ENCODE measurements at places on chromosomes 6 and 20.

DNA sequence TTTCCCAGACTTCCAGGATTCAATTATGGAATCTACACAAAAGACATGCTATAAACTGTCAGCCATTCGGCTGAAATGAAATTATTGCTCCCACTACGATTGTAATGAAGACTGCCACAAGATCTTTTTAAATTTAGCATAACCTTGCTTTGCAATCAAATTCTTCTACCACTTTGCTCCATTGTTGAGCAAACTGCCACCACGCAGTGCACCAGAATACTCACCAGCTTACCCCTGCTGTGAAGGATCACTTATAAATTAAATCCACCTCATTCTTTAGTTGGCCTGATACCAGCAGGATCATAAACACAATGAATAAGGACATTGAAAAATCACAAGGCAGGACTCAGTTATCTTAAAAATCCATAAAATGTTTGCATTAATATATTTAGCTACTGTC, 151.8 kb upstream of the PRND start:
- DNase-seq = no peak

DNA sequence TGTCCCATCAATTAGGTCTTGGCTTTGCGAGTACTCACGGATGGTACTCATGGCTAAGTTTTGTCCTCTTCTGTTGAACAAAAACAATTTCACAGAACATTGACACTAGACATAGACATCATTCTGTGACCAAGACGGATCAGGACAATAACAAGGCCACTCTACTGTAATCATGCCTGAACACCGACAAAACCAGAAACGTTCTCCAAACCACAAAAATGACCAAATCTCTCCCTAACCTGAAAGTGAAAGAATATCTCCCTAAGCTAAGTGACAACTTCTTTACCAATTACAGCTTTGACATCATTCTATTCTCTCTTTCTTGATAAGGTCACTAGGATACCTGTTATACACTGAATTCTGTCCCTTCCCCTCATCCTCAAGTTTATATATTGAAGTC, 40.0 kb upstream of the SLC2A12 start:
- no peak for DNase-seq

GRCh38 chr6:154353626-154354025, 3.0 kb downstream of the IPCEF1 start:
- no peak for DNase-seq

DNA sequence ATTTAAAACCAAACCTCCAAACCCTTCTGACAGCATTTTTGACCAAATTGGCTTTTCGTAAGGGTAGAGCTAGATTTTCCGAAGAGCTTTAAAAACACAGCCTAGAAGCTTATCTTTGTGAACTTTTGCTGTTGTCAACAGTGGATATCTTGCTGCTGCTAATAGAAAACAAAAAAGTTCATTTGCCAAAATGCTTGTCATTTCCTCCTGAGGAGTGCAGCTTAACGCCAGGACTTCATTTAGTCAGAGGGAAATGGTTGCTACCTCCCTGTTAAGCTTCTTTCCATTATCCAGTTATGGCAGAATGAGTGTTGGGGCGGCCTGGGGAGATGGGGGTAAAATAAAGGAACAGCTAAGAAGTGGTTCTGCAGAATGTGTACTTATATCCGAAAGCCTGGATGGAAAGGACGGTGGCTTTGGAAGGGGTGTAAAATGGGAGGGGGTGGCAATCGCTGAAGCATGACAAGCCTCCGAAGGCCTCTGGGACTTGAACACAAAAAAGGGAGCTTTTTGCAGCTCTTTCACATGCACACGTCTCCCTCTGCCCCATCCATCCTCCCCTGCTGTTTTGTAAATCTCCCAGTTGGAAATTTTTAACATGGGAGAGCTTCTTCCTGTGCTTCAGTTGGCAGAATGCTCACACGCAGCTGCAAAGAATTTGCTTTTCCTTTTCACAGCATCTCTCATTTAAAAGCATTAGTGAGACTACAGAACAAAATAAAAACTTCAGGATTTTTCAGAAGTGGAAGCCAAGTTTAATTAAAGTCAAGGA, 22.5 kb downstream of the JARID2 start:
- DNase-seq = no peak

GRCh38 chr6:148382861-148383260, 40.2 kb downstream of the SASH1 start:
- DNase-seq = no peak

- DNase-seq = no peak
These were observed 16.3 kb upstream of the PTPN1 start for GRCh38 chr20:50493881-50494253.

GRCh38 chr6:136812174-136812573, 10.2 kb upstream of the PEX7 start:
- DNase-seq = no peak

DNA sequence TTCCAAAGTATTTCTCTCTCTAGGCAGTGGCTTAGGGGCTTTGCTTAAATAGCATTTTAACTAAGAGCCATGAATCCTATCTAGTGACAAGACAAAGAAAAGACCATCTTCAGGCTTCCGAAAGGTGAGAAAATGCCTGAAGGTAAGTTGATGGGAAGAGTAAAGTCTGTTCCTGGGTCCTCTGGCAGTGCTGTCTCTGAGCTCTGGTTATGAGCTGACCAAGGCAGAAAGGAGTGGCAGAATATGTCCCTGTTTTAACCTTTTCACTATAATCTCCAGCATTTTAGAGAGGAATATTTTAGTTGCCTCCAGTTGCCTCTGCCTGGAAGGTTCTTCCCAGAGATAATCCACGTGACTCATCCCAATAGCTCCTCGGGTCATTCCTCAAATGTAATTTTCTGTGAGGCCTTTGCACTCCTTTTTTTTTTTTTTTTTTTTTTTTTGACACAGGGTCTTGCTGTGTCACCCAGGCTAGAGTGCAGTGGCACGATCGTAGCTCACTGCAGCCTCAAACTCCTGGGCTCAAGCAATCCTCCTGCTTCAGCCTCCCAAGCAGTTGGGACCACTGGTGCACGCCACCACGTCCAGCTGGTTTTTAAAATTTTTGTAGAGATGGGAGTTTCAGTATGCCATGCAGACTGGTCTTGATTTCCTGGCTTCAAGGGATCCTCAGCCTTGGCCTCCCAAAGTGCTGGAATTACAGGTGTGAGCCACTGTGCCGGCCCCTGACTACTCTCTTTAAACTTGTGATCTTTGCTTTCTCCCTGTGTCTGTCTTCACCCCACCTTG, 3.7 kb upstream of the ARMH2 start:
- DNase-seq = no peak

- DNase-seq = no peak
These were observed 71.0 kb downstream of the SSR1 start for GRCh38 chr6:7241709-7242645.

DNA sequence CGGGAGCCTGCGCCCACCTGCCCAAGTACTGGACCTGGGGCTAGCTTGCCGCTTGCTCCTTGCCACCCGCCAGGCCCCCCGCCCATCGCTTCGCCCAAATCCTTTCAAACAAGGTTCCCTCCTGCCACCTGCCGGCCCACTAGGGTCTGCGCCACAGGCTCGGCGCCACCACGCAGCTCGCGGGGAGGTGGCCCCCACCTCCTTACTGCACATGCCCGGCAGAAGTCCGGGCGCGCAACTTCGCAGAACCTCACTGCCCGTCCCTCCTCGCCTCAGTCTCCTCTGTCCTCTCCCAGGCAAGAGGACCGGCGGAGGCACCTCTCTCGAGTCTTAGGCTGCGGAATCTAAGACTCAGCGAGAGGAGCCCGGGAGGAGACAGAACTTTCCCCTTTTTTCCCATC, 11.2 kb downstream of the GNAS-AS1 start:
- no peak for DNase-seq

DNA sequence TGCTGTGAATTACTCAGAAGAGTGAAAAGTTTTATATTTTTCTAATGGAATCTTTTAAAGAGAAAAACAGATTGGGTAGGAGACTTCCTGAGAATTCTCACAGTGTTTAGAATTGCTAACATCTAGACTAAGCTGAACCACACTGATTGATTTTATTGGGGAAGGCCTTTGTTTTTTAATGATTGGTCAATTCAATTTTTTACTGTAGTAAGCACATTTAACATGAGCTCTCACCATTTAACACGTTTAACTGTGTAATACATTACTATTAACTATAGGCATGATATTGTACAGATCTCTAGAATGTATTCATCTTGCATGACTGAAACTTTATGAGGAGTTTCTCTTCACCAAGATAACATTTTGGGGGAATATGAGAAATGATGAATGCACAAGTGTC, 987.3 kb downstream of the PHF3 start:
- DNase-seq = no peak

DNA sequence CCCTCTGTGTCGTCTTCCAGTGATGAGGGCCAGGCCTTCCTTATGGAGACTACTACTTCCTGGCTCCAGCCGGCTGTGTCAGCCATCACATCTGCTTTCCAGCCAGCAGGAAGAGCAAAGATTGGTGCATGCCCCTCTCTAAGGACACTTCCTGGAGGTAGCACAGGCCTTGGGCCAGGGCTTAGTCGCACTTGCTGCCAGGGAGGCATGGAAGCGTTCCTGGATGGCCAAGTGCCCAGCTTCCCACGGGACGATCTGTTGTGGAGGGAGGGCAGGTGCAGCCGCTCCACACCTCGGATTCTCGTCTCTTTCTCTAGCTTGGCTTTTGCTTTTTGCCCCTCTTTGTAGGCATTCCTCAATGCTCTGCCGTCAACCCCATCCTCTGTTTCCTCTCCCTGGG, 11.9 kb downstream of the ERMARD start:
- DNase-seq = no peak

GRCh38 chr20:53296025-53296424, 297.6 kb downstream of the ZNF217 start:
- DNase-seq = no peak

DNA sequence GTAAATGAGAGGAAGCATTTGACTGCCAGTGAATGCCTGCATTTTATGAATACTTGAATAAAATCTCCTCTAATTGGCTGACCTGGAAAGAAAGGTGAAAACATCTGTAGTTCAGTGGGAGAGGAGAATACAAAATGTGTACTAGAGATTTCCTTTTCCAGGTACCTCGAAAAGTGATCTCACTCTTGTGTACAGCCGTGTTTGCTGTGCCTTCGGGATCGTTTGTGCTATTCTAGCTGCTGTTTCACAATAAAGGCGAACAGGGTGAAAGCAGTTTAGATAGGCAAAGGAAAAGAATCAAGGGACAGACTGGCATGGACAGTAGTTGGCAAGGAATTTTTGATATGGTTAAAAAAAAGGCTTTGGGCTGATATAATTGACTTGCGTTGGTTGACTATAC, 112.3 kb downstream of the ARID1B start:
- no peak for DNase-seq

DNA sequence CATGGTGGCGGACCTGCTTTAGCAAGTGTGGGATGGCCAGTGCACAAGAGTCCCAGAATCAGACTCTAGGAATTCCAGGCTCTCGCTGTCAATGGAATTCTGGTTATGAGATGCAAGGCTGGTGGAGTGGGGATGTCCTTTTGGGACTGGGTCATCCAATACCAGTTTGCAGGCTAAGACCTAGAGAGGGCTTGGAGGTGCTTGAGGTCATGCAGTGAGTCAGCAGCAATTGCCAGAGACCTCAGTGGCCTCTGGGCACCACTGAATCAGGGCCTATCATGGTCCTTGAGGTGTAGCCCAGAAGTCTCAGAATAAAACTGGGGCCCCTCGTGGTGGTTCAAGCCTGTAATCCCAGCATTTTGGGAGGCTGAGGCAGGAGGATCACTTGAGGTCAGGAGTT, 1.4 kb upstream of the SCRT2 start:
- no peak for DNase-seq

GRCh38 chr6:4163408-4164116, 28.2 kb upstream of the ECI2 start:
- no peak for DNase-seq

GRCh38 chr6:5665667-5666066, 341.1 kb downstream of the NRN1 start:
- DNase-seq = no peak

- DNase-seq = no peak
These were observed 18.2 kb upstream of the ECI2 start for GRCh38 chr6:4153514-4153985.

- DNase-seq = peak; percentile 59
These were observed at the start of gene RAB22A for GRCh38 chr20:58309591-58310290. RAB22A (plus strand) TSS chr20:58309715; CDS start chr20:58309977, 262 bp downstream.

DNA sequence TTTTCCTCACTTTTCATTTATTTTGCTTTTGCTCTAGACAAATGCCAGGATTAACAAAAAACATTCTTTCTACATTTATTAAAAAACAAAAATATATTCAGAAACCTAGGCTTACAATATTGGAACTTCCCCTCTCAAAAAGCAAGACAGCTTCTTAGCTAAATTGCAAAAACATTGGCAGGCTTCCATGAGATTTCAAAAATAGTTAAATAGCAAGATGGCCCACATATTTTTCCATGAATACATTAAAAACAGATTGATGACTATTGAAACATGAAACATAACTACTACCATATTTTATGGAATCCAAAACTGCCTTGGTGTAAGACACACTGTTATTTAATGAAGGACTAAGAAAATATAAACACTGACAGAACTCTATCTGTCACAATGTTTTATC, 92.0 kb downstream of the LY86 start:
- DNase-seq = no peak

DNA sequence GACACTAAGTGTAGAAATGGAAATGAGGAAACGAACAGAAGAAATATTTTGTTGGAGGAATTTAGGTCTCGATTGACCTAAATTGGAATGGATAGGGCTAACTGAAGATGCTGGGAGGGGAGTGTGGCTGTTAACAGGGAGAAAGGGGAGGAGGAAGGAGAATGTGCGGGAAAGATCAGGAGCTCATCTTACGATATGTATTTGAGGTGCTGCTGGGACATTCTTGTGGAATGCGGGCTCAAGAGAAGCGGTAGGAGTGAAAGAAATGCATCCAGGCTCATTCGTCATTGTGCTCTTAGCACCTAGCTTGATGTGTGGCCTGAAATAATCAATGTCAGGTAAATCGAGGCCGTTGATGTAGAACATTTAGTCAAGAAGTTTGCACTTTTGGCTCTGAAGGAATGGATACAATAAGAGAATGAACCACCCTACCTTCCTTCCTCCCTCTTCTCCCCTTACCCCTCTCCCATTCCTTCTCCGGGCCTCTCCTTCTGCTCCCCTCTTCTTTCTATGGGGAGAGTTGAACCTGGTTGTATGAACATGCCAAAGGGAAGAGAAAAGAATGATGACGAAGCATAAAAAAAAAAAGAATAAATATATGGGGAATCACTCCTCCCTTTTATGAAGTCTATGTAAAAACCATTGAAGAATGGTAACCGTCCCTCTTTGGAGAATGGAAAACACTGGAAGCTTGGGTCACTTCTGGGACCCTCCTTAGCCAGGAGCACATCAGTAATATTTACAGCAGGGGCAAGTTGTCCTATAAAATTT, 70.9 kb downstream of the SASH1 start:
- no peak for DNase-seq

GRCh38 chr6:67863346-67863745, 771.7 kb upstream of the ADGRB3 start:
- no peak for DNase-seq

- no peak for DNase-seq
These were observed 155.3 kb upstream of the SYNCRIP start for GRCh38 chr6:85797993-85798392.

- no peak for DNase-seq
These were observed 660.4 kb downstream of the CD109 start for GRCh38 chr6:74356391-74356790.

DNA sequence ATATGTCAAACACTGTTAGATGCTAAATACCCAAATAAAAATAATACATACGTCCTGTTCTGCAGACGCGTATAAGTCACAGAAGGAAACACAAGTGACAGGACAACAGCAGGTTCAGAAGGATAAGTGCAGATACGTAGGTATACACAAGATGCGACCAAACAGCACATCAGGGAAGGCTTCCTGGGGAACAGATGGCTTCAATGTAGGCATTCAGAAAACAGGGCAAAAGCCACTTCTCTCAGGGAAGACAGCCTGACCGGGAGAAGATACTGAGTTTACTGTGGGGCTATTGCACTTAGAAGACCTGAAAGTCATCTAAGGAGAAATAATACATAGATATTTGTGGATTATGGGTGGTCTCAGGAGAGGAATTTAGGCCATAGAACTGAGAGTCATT, 1.9 kb downstream of the HLA-DPA1 start:
- DNase-seq = no peak

All from activated CD8-positive, alpha-beta memory T cell treated with anti-CD3 and anti-CD28 coated beads for 48 hours (primary cell).